Liver (tissue), 10 donors: ENCODE measurements at places on chromosomes 13 and 19. TPM values are rescaled to one million over a fixed set of nuclear protein-coding genes. Genes with fewer than 3 reads are reported as not detected.

The KLK4 gene
- total RNA-seq = not detected

DNA sequence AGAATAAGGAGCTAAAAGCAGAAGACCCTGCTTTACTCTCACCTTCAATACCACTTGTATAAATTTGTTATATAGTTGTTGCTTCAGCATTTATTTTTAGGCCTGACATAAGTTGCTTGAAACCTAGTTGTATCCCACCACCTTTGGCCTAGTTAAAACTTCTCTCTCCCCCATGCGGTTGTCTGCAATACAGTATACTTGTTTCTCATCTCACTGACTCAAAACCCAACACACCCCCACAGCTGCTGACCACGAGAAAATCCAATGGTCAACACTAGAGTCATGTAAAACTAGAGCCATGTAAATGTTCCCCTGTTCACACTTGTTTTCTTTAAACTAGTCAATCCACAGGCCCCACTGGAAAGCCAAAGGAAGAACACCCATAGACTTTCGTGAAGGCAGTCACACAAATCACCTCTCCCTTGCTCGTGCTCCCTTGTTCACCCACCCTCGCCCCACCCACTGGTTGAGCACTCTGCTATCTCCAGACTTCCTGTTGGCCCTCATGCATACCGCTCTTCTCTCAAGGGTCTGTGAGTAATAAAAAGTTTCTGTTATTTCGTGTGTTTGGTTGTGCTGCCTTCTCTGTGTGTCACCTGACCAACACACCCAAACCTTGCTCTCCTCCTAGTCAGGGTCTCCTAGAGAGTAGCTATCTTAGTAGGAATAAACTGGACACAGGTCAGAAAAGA lies 12.9 kb upstream of the CCDC169 start:
- no peak for DNase-seq

GRCh38 chr19:1082165-1082927 lies 12.8 kb downstream of the POLR2E start:
- DNase-seq = peak; percentile 80

DNA sequence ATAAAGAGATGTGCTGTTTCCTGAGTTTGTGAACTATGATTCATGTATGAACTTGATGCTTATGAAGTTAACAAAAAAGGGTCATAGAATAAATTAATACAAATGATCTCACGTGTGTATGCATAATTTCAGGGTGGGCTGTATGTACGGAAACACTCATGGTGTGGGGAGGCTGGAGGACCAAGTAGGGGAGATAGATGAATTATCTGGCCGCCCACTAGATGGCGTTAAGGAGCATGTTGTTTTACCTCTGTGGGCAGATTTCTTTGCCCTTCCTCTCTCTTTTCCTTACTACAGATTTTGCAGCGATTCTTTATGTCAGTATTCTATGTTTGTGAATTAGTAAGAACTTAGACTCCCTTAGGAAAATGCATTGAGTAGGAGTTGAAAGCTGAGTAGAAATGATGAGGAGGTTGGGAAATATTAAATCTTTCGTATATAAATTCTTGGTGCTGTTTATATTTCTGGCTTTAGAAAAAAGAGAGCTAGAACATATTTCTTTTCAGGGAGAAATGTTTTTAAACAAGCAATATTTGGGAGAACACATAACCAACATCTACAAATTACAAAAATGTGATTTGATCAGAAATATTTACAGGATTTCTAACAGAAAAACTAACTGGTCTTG lies 47.4 kb upstream of the TMTC4 start:
- DNase-seq = peak; percentile 65

The MATK gene
- 2.7 TPM for total RNA-seq

The ITM2B gene
- total RNA-seq = 114 TPM

The NLRP9 gene
- total RNA-seq = not detected
